Activated CD8-positive, alpha-beta memory T cell treated with anti-CD3 and anti-CD28 coated beads, Interleukin-2, amount 10 ng/mL, durations not matched to agents 7 days and 5 days (primary cell): ENCODE measurements at places on chromosomes 13 and 19. TPM values are rescaled to one million over a fixed set of nuclear protein-coding genes. Genes with fewer than 3 reads are reported as not detected.

Gene OVOL3
- not detected for total RNA-seq

Gene ZBTB45
- total RNA-seq, result 15.1 TPM

Gene C19orf85
- not detected for total RNA-seq

Gene LILRA5
- total RNA-seq, result not detected

Gene BRD4
- total RNA-seq, result 123 TPM

Gene RAB20
- total RNA-seq, result 3.8 TPM

Gene ZNF865
- 16.7 TPM for total RNA-seq

Gene ANKLE1
- 9.2 TPM for total RNA-seq

Gene ZNF541
- 0.32 TPM for total RNA-seq

Gene SLC10A2
- not detected for total RNA-seq

Gene C3
- 1.0 TPM for total RNA-seq

Gene HRC
- total RNA-seq, result not detected

Gene FZR1
- total RNA-seq, result 61.4 TPM

Gene PSG5
- not detected for total RNA-seq

Gene ZNF439
- total RNA-seq, result 6.2 TPM

Gene PALM3
- not detected for total RNA-seq

Gene CNFN
- not detected for total RNA-seq

Gene UNC13A
- total RNA-seq, result 0.18 TPM

Gene LILRA1
- not detected for total RNA-seq
